ENCODE measurements at places on chromosomes 3 and 15.

DNA sequence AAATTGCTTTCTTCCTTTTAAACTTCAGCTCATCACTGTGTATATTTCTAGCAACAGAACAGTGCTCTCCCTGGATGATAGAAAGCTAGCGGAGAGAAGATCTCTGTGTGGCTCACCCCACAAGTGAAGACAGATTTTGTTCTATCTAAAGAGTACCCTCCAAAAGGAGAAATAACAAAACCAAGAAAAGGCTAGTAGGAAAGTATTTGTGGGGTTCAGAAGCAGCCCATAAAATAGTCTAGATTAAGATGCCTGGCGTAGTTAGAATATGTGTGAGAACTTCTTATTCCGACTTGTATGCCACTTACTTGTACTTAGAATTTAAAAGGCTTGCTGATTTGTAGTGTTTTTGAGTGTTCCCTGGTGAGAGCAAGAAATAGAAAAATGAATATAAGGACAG is 214.9 kb upstream of the IL12A start:
- DNase-seq: no peak

- no peak for DNase-seq
Measured at GRCh38 chr3:141385406-141386125, 17.3 kb downstream of the ZBTB38 start.

DNA sequence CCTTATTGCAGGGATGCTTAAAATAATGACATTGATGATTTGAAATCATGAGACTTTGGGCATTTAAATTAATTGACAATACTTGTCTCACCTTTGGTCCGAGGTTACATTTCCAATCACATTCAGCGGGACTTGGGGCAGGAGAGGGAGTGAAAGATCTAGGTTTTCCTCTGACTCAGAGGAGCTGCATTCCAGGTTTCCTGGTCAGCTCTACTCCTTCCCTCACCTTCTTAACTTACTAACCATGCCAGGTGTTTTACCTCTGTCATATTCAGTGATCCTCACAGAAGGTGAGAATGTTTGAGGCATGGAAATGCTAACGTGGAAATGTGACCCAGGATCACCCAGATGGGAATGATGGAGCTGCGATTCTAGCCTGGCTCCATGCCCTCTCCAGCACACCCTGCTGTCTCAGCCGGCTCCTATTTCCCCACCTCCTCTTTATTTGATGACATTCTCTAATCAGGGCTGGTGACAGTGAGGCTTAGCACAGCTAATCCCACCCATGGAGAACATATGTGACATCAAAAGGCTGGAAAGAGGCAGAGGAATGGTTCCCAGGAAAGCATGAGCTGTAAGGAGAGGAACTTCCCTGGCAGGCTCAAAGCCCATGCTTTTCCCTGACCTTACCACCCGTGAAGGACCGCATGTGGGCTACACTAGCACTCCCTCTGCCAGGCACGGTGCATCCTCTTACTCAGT is 38.7 kb downstream of the THSD4 start:
- no peak for DNase-seq

- DNase-seq: no peak
Measured at GRCh38 chr15:44296625-44297524, 8.4 kb downstream of the GOLM2 start.

DNA sequence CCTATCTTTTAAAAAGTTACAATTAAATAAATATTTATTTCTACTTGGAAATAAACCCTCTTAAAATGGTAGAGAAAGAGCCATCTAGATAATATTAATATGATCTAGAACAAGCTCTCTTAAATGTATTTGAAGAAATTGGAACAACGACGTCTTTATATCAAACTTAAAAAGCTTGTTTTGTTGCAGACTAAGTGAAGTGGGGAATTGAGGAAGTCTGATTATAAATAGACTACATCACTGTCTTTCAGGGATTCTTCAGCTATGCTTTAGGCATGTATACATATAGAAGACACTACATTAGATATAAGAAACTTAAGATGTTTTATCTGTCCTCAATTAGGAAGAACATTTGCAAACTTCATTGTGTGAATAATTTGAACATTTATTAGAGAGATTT is 1.8 kb downstream of the BCHE start:
- no peak for DNase-seq

DNA sequence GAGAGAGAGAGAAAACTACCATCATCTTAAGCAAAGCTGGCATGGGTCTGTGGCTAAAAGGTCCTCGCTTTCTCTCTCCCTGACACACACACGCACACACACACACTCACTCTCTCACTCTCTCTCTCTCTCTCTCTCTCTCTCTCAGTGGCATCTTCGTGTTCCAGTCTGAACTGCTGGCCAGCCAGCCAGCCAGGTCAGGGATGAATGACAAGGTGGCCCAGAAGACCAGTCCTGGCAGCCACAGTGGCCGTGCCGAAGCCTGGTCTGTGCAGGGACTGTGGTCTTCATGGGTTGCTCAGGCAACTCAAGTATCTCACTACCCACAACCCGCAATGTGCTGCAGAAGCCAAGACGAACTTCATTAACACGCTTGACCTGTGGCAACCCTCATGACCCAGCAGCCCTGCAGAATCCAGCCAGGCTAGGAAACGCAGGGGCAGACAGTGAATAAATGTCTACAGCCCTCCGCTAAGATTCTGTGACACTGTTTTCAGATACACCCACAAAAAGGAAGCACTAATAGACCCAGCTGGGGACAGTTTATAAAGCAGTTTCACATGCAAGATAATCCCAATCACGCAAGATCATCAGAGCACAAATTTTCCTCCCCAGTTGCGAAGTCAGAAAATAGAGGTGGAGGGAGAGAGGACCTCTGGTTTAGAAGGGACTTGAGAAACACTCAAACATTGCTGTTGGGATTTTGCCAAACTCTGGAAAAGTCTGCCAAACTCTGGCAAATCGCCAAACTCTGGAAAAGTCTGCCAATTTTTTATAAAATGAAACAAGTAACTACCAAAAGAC is 66.4 kb downstream of the XXYLT1 start:
- DNase-seq: no peak

GRCh38 chr15:69433831-69434230 is 18.8 kb upstream of the RPLP1 start:
- DNase-seq: no peak

Data from mesenteric fat pad (tissue), 1 donor.